ENCODE measurements at places on chromosomes 13 and 19.

DNA sequence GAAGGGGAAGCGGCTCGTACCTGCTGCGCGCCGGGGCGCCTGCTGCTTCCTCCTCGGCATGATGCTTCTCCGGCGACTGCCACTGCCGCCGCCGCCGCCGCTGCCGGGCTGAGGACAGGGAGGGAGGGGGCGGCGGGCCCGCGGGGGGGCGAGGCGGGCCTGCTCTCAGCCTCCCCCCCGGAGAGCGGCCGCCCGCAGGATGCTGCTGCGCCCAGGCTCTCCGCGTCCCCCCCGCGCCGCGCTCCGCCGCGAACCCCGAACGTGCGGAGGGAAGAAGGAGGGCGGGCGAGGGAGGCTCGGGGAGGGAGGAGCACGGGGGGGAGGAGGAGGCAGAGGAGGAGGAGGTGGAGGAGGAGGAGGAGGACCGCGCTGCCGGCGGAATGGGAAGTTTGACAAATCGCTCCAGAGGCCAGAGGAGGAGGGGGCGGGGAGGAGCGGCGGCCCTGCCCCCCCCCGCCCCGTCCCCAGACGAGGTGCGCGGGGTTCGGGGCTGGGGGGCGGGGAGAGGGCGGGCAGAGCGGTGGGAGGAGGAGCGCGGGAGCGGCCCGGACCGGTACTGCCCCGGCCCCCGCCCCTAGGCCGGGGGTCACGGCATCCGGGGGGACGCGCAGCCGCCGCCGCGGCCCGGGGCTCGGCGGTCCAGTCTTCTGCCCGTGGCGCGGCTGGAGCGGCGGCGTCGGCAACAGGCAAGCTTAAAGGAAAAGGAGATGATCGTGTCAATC, at the start of gene TSHZ3:
TSS of gene TSHZ3 (minus strand) at position 277 of the 722 bp plus-strand sequence. CDS start at position 60, 217 bp downstream.
- peak; percentile 48 for DNase-seq

DNA sequence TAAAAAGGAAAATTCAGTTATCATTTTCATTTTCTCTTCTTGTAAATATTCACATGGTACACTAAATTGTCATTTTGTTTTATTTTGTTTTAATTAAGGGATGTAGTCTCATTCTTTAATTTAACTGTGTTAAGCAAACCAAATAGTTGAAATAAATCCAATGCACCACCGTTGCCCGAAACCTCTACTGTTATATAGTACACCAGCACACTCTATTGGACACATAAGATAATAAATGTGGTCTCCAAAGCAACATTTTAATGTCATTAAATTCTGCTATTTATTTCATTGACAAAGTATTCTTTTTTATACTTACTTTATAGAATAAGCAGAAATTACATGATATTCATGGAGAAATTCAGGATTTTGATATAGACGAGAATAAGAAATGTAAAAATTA, 156.4 kb upstream of the FREM2 start:
- DNase-seq, result no peak

DNA sequence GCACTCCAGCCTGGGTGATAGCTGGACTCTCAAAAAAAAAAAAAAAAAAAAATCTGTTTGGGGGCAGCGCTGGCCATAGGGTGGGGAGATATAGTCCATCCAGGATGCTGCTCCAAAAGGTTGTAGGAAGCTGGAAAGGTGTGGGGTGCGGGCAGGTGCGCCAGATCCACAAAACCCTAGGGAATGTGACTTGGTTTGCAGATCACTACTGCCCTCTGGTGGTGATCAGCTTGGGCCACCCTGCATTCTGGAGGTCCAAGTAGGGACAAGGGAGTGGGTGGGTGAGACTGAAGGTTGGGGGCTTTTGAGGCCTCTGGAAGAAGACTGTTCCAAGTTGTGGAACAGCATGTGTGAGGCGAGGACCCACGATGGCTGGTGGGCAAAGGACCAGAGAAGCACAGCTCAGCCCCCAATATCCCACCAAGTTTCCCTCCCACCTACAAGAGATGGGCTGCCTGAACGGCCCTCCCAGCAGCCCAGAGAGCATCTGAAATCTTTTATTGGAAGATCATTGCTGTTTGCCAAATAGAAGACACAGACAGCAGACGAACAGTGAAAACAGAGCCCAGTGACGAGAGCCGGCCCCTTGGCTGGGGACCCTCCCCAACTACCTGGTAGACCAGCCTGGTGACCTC, 10.4 kb upstream of the TYK2 start:
- DNase-seq, result peak; percentile 74

- DNase-seq, result no peak
Measured at GRCh38 chr19:47497050-47497766, 13.2 kb upstream of the KPTN start.

DNA sequence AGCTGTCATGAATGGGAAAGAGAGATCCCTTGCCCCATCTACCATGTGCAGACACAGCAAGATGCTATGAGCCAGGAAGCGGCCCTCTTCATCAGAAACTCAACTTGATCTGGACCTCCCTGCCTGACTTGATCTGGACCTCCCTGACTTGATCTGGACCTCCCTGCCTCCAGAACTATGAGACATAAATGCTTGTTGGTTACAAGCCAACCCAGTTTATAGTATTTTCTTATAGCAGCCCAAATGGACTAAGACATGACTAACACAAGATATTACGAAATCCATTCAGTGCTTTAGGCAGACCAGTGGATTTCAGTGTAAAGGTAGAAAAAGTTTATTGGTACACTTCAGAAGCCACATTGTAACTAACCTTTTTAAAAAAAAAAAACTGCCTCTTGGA, 15.6 kb downstream of the PCID2 start:
- DNase-seq, result no peak

GRCh38 chr19:4361152-4362046, 18.0 kb downstream of the MPND start:
- no peak for DNase-seq

GRCh38 chr19:5434970-5435641, 20.1 kb upstream of the ZNRF4 start:
- peak; percentile 34 for DNase-seq

DNA sequence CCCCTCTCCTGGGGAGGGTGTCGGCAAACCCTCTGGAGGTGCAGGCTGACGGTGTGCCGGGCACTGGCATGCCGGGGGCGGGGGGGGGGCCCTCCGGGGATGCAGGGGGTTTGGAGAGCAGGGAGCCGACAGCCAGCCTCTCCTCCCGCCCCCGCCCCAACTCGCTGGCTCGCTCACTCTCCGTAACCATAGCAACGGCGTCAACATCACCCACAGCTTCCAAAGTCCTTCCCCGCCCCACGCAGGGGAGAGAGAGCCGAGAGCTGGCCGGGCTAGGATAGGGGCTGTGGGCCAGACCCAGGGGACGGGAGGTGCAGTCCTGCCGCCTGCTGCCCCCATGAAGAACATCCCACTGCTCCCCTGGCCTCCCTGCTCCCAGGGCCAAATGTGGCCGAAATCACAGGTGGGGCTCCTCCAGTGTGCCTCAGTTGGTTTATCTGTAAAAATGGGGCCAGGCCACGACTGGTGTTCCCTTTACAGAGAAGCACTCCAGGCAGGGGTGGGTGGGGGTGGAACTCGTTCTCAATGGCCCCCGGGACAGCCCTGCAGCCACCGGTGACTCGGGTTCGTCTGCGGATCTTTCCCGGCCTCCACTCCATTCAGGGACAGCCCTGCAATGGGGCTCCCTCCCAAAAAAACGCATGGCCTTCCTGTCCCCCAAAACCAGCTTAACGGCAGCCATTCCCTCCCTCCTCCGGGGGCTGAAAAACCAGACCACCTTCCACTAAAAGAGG, 3.2 kb downstream of the KLF16 start:
- peak; percentile 60 for DNase-seq

DNA sequence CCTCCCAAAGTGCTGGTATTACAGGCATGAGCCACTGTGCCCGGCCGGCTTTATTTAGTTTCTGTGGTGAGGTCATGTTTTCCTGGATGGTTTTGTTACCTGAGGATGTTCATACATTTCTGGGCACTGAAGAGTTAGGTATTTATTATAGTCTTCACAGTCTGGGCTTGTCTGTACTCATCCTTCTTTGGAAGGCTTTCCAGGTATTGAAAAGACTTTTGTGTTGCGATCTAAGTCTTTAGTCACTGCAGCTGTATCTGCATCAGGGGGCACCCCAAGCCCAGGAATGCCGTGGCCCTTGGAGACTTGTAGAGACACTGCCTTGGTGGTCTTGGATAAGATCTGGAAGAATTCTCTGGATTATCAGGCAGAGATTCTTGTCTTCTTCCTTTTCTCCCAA, 12.8 kb downstream of the BLOC1S3 start:
- DNase-seq, result no peak

- DNase-seq, result no peak
Measured at GRCh38 chr19:46759206-46759605, 13.0 kb upstream of the STRN4 start.

- DNase-seq, result no peak
Measured at GRCh38 chr19:10749435-10750384, 31.8 kb downstream of the DNM2 start.
